Pons (tissue), 1 donor: ENCODE measurements at places on chromosomes 6 and 20.

GRCh38 chr6:37635319-37635718, 62.4 kb downstream of the MDGA1 start:
- DNase-seq: no peak

GRCh38 chr20:58482416-58482815, 32.8 kb downstream of the APCDD1L start:
- no peak for DNase-seq

- DNase-seq: no peak
Measured at GRCh38 chr6:17536586-17536985, 63.5 kb upstream of the FAM8A1 start.

- DNase-seq: peak; percentile 80
Measured at GRCh38 chr6:53103993-53104675, 38.9 kb downstream of the FBXO9 start.

DNA sequence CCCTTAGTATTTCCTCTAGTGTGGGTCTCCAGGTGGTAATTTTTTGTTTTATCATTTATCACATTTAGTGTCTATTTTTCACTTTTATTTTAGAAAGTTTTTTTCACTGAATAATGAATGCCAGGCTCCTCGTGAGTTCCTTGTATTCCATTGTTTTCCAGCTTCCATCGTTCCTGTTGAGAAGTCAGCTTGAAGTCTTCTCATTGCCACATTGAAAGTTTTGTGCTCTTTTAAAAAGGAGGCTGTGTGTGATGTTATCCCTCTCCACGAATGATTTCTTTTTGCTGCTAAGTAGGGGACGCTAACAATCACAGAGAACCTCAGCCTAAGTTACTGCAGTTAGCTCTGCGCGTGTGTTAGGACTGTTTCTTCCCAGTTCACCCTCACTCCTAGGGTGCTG, 194.5 kb downstream of the TAF4 start:
- no peak for DNase-seq

DNA sequence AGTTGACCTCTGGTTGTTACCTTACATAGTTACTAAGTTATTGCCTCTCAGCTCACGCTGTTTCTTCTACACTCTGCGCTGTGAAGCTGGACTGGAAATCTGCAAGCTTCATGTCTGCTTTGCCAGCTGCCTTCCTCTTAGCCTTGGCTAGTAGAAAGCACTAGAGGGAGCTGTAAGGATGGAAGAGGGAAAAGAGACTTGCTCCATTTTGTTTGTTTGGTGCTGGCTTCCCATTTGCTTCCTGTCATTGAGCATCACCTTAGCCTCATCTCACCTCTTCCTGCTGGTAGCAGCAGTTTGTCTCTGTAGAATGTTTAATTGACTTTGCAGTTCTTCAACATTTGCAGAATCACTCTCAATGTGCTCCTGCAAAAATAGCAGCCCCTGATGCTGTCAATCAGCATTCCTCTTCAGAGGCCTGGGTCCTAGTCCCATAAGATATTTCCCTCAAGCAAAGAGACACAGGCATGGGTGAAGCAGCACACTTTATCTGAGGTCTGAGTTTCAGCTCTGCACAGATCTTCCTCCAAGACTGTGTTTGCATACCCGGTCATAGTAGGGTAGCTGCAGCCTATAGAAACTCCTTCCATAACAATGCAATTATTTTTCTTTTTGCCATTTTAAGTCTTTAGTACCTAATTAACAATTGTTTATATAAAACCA, 302.2 kb upstream of the EPHA7 start:
- peak; percentile 81 for DNase-seq

- no peak for DNase-seq
Measured at GRCh38 chr6:42758756-42759430, 13.0 kb upstream of the TBCC start.

DNA sequence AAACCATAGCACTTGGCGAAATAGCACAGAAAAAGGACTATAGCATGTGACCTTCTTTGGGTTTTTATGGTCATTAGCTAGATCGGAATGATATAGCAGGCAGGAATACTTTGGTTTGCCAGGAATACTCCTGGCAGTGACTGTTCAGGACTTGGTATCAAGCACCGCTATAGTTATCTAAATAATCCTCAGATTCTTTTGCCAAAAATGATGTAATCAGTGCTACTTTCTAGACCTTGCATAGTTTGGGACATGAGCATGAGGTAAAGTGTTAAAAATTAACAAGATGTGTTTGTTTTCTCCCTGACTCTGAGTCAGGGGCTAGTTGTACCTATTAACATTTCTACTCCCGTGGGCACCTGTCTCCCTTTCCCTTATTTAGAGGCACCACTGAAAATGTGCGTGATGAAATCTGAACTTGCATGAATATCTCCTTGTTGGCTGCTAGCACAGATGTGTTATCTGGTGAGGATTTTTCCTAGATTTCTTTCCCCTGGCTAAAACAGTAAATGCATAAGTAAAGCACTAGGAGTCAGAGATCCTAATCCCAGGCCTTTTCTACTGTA, 511.0 kb downstream of the CDKAL1 start:
- DNase-seq: no peak

- no peak for DNase-seq
Measured at GRCh38 chr6:71181565-71181964, 107.0 kb upstream of the OGFRL1 start.

GRCh38 chr6:66086532-66086931, 379.5 kb upstream of the EYS start:
- DNase-seq: no peak

DNA sequence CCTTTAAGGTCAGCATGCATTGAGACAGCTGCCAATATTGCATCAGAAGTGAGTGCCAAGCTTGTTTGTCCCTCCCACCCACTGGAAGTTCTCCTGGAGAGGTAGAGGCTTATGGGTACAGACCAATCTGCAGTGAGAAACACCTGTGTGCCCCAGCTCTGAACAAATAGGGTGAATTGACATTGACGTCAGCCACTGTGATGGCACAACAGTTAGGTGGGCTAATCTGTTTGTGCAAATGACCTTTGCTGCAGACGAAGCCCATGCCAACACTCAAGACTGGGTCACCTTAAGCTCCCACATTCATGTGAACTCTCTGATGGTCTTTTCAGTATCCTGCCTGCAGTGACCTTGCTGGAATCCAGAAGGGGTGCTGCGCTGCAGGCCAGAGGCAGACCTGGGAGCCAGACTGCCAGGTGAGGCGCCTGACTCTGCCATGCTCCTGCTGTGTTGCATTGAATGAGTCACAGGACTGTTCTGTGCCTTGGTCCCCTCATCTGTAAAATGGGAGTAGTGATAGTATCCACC, 99.9 kb downstream of the ALDH8A1 start:
- DNase-seq: no peak

DNA sequence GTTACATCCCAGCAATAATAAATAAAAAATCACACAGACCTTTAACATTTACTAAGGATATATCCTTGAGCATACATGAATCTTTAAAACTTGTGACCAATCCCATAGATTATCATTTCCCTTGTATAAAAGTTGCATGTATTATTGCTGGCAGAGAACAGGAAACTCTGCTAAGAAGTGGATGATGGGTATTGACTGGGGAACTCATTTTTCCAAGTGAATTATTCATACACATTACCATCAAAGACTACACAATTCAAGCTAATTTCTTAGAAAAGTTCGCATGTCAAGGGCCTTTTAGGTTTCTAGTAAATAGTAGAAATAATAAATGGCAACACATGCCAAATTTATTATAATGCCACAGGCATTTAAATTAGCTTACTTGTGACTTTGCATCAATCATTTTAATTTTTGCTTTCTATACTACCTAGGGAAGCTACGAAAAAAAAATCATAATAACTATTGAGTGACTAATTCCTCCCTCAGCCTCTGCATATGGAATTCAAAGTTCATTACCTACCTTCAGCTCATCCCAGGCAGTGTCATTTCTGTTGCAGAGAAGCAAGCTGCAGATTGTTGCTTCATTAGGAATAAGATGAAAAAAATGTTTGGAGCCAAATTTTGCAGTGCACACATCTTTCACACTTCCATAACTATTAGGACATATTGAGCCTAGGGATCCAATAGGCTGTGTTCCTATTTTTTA, 25.8 kb downstream of the MKKS start:
- no peak for DNase-seq

GRCh38 chr6:403659-404655, 12.4 kb downstream of the IRF4 start:
- DNase-seq: no peak

DNA sequence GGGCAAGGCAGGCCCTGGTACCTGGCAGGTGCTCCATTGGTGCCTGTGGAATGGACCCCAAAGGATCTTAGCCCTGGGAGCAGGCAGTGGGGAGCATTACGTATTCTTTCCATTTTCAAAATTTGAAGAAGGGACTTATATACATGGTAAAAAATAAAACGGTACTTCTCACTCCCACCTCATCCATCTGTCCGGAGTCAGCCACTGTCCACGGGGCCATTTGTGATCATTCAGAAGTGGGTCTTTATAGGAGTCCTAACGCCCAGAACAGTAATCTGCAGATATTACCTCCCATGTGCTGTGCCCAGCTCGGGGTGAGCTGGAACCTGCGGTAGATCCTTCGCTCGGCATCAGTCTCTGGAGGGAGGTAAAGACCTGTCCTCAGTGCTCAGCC, 110.4 kb downstream of the SYCP2 start:
- no peak for DNase-seq

GRCh38 chr6:24903681-24904080, 32.1 kb downstream of the RIPOR2 start:
- no peak for DNase-seq

- DNase-seq: no peak
Measured at GRCh38 chr6:14434916-14435690, 317.5 kb downstream of the CD83 start.

DNA sequence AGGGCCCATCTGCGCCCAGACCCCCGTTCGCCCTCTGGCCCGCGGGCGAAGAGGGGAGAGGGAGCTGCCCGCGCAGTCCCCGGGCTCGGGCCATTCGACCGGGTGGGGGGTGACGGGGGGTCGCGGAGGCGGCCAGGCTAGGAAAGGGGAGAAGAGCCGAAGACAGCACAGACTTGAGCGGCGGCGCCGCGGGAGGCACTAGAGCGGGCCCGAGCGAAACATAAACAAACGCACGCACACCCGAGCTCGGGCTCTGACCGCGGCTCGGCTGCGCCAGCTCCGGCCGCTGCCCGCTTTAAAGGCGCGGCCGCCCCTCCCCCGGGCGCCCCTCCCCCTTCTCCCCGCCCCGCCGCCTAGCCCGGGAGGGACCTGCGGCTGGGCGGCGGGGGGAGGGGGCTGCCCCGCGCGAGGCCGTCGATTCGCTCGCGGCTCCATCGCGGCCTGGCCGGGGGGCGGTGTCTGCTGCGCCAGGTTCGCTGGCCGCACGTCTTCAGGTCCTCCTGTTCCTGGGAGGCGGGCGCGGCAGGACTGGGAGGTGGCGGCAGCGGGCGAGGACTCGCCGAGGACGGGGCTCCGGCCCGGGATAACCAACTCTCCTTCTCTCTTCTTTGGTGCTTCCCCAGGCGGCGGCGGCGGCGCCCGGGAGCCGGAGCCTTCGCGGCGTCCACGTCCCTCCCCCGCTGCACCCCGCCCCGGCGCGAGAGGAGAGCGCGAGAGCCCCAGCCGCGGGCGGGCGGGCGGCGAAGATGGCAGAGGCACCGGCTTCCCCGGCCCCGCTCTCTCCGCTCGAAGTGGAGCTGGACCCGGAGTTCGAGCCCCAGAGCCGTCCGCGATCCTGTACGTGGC, at the start of gene FOXO3:
TSS of gene FOXO3 (plus strand) at position 455 of the 846 bp plus-strand sequence. CDS start at position 747, 292 bp downstream.
- peak; percentile 82 for DNase-seq

- no peak for DNase-seq
Measured at GRCh38 chr6:40334496-40335270, 252.5 kb downstream of the LRFN2 start.

DNA sequence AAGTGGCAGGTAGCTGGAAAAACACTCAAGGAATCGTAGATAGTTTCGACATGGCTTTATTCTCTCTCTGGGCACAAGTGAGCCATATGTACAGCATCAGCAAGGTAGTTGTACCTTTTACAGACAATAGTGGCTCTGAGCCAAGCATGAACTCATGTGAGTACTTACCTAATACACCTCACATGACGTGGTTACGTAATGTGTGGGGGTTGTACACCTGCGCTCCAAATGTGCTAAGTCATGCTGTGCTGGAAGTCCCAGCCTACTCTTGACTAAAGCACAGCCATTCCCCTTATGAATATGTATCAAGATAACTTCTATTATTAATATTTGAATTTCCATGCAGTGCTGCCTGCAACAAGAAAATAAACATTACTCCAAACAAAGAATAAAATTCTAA, 78.8 kb upstream of the HMGN3 start:
- no peak for DNase-seq

GRCh38 chr20:43744966-43745730, 18.3 kb upstream of the GTSF1L start:
- no peak for DNase-seq

DNA sequence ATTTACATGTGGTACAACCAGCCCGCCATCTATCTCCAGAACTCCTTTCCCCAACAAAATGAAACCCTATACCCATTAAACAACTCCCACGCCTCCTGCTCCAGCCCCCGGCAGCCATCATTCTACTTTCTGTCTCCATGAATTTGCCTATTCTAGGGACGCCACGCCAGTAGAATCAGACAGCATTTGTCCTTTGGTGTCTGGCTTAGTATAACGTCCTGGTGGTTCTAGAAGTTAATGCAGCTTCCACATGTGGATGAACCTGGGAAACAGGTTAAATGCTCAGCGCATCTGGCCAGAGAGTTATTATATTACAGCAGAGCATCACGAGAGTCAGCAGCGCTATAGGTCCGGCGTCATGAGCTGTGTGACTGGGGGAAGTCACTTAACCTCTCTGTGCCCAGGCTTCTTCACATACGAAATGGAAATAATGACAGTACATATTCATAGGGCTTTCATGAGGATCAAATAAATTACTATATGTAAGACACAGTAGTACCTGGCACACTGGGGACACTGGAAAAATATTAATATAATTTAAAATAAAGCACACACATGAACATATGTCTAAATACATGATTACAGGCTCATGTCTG, 178.7 kb upstream of the TAB2 start:
- DNase-seq: no peak

- no peak for DNase-seq
Measured at GRCh38 chr20:4013041-4013440, 2.3 kb downstream of the RNF24 start.

- no peak for DNase-seq
Measured at GRCh38 chr6:168103050-168103830, 24.2 kb upstream of the FRMD1 start.

DNA sequence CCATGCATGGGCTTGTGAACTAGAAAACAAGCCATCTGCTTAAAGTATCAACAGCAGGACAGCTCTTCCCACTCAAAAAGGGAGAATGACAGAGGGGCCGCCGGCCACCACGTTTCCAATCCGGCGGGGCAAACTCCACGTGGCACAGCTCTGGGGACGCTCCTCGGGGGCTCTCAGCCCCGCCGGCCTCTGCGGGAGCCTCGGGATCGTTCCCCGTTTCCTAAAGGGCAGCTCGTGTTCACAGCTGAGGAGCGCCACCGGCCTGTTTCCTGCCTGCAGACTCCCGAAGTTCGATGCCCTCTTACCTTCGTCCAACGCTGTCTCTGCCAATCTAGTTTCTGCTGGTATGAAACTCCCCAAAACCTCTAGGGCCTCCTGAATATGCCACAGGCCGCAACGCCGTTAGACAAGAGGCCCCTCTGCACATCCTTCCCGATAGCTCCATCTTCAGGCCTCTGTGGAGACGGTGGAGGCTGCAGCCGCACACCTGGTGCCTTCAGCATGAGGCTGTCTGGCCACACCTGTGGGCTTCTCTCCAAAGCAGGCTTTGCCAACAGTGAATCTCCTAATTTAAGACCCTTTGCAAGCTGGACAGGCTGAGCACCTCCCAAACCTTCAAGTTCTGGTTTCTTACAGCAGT, 46.5 kb downstream of the KCNQ2 start:
- DNase-seq: no peak
